ENCODE measurements at places on chromosomes 5 and 9.

DNA sequence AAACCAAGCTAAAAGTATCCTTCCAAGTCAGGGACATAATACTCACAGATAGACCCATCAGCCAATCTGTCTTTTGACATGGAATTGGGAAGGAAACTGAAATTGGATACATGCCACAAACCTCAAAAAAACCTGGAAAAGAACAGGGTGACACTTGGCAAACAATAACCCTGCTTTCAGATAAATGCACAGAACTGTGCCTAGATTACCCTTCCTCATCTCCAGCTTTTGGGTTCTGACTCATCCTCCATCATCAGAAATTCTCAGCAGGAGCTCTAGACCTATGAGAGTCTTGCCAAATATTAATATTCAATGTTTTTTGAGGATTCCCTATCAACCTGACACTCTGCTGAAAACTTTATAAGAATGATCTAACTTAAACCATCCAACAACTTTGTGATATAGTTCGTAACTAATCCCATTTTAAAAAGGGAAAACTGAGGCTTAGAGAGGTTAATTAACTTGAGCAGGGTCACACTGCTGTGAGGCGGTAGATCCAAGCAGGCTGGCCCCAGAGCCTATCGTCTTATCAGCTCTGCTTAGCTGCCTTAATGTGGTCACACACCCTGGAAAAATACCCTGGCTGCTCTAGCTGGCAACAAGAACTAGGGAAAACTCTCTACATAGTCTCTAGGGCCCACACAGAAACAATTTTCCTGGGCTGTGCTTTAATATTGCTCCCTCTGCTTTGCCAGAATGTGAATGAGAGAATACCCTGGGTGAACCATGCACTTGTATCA lies 157.0 kb upstream of the TRPC7 start:
- DNase-seq: no peak

DNA sequence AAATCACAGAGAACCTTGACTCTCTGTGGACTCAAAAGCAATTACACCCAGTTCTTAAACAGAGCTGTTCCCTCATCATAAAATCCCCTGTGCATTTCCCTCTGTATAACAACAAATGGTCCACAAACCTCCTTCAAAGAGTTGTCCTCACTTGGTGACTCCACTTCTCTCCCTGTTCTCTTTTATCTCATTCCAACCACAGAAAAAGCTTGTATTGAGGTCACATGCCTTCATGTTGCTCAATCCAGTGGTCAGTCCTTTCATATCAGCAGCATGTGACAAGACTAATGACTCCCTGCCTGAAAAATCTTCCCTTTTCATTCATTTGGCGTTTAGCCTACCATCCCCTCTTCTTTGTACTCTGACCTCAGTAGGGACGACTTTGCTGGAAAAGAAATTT lies 158.0 kb downstream of the DEPDC1B start:
- DNase-seq: no peak

GRCh38 chr9:129441852-129442251 lies 179.0 kb downstream of the C9orf50 start:
- no peak for DNase-seq

DNA sequence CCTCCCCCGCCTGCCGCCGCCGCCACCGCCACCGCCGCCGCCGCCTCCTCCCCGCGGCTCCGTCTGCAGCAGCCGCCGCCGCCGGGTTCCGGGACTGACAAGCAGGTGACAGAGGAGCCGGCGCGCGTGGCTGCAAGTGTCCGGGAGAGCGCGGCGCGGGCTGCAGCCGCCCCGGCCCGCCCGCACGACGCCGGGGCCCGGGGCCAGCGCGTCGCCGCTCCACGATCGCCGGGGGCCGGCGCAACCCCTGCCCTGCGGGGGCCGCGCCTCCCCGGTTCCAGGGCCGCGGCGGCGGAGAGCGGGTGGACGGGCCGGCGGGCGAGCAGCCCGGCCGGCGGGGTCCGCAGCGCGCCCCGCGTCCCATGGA lies 343 bp downstream of the LMX1B start:
- DNase-seq: no peak

DNA sequence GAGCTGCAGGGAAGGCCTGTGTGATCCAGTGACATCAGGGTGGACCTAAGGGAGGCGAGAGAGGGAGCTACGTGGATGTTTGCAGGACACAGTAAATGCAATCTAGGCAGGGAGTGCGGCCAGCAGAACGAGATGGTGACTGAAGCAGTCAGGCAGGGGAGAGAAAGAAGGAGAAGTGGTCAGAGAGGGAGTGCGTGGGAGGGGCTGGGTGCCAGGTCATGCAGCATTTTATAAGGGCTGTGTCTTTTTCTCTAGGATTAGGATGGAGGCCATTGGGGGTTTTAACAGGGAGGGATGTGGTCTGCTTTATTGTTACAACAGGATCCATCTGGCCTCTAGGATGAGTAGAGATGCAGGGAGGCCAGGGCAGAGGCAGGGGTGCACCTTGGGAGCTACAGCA lies 80.4 kb downstream of the DCP2 start:
- no peak for DNase-seq

DNA sequence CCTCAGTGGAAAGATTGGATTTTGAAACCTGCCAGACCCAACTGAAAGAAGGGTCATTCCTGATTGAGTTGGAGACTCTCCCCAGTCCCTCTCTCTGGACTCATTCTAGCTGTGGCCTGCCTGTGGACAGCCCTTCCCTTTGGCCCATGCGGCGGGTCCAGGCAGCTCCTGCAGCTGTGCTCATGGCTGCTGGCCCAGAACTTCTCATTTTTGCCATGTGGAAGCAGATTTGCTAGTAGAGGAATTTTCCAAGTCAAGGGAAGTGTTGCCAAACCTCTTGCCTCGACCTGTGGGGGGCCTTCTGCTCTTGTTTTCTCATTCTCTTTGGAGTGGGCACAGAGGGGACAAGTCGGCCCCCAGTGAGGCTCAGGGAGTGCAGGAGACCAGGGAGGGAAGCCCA lies 89.2 kb downstream of the ANKRD33B start:
- no peak for DNase-seq

- no peak for DNase-seq
These were observed 40.4 kb downstream of the PAM start for GRCh38 chr5:102795526-102795925.

DNA sequence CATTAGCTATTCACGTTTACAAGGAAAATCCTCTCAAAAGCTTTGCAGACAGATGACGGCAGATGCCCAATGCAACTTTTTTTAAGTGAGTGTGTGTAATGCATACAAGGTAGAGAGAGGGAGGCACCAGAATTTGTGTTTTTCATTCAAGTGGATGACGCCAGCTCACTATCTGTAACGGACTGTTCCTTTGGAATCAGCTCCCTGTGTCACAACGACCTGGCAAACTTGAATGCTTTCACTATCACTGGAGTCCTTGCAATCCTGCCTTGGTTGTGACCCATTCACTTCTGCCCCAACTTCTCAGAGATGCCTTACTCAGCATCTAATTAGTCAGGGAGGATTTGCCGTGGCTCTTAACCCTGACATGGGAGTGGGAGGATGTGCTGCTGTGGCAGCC lies 148.5 kb downstream of the BNC2 start:
- no peak for DNase-seq

DNA sequence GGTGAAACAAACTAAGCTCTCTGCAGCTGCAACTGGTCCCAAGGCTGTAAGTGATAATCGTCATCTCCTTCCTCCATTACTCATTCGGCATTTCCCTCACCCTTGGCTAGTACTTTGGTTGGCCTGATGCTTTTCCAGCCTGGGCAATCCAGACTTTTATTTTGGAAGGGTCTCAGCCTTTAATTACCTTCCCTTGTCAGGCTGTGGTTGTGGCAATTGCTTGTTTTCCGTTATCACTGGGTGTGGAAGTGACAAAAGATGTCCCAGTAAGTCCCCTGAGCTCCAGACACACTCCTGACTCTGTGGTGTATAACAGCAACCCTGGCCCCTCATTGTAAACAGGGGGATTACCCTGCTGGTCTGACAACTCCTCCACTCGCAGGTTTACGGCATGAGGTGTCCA lies 6.3 kb upstream of the FAF2 start:
- no peak for DNase-seq

- no peak for DNase-seq
These were observed 12.8 kb downstream of the SLCO4C1 start for GRCh38 chr5:102283102-102283797.

DNA sequence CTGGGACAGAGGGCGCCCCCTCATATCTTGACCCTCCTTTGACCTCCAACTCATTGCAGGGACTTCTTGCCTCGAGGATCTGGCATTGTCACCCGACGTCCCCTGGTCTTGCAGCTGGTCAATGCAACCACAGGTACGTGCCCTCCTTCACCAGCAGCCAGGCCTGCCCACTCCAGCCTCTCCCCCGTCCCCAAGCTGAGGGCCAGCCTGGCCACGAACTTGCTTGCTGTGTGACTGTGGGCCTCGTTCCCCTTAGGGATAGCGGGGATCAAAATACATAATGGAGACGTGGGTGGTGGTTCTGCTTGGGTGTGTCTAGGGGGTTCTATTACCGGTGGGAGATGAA lies 15.0 kb downstream of the DNM1 start:
- no peak for DNase-seq

- DNase-seq: no peak
These were observed 811.0 kb upstream of the GRAMD2B start for GRCh38 chr5:125612181-125612721.

DNA sequence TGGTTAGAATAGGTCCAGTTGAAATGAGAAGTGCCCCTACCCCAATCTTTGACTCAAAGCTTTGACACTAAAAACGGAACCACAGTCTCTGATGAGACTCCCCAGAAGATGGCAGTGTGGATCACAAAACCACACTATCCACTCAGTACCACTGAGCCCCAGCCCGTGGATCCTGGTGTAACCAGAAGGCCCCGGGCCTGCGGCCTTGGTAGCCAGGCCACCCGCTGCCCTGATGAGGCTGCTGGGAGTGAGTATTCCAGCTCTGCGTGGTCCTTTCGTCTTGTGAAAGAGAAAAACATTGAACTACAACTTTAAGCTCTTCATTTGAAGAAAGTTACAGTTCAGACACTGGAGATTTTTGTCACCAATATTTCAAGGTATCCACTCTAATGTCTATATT lies 42.2 kb upstream of the FBP1 start:
- DNase-seq: peak; percentile 48

DNA sequence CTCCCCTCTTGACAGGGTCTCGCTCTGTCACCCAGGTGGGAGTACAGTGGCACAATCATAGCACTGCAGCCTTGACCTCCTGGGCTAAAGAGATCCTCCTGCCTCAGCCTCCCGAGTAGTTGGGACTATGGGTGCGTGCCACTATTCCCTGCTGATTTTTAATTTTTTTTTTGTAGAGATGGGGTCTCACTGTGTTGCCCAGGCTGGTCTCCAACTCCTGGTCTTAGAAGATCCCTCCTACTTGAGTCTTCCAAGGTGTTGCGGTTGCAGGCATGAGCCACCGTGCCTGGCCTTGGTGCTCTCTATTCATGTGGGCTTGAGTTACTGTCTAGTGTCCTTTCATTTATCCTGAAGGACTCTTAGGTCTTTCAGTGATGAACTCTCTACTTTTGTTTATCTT lies 24.1 kb downstream of the EHMT1 start:
- no peak for DNase-seq

DNA sequence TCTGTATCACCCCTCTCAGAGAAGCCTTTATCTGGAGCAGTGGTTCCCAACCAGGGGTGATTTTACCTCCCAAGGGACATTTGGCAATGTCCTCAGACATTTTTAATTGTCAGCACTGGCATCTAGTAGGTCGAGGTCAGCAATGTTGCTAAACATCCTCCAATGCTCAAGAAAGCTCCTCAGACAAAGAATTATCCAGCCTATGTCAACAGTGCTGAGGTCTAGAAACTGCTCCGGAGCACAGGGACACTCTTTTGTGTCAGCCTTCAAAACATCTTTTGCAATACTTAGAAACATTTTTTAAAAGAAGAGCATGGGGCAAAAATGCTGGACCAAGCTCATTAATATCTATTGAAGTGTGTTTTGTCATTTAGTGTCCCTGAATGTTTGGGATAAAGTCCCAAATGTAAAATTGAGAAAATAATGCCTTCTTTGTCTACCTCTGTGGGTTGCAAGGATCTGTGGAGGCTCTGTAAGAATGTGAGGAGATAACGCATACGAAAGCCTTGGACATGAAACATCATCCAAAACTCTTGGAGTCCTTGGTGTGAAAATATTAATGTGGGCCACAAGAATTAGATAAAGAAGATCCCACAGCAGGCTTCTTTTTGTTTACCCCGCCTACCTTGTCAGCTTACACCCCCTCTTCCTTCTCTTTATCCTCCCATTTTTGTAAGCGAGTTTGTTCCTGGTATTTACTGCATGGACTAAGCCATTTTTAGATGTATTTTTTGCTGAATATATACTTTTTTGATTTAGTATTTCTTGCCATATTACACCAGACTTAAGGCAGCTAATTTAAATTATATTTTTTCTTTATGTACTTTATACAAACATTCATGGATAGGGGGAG lies 193.5 kb downstream of the CD180 start:
- no peak for DNase-seq

DNA sequence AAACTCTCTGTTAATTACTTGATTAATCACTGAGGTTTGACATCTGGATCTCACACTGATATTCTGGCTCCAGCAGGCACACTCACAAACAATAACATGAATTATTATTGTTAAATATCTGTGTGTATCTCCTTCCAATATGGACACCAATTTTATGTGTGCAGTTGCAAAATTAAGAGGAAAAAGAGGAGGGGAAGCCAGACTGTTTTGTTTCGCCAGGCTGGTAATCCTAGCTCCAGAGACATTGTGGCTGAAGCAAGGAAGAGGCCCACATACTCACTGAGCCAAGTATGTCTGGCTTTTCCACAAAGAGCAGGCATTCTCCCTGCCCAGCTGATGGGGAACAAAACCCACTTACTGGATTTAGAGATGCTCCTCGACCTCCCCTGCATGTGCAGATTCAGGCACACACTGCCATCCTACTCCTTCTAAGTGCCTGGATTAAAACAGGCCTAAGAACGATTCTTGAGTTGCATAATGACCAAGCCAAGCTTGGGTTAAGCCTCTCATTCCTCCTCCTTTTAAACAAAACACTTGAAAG lies 181.9 kb downstream of the ESM1 start:
- no peak for DNase-seq

Measured in stimulated activated CD4-positive, alpha-beta T cell treated with anti-CD3 and anti-CD28 coated beads, Interleukin-12 subunit alpha, Interleukin-12 subunit beta, amount 100 ng/mL, for 24 hours (primary cell).